IMR-90 (cell line): ENCODE measurements at places on chromosomes 5 and 9.

DNA sequence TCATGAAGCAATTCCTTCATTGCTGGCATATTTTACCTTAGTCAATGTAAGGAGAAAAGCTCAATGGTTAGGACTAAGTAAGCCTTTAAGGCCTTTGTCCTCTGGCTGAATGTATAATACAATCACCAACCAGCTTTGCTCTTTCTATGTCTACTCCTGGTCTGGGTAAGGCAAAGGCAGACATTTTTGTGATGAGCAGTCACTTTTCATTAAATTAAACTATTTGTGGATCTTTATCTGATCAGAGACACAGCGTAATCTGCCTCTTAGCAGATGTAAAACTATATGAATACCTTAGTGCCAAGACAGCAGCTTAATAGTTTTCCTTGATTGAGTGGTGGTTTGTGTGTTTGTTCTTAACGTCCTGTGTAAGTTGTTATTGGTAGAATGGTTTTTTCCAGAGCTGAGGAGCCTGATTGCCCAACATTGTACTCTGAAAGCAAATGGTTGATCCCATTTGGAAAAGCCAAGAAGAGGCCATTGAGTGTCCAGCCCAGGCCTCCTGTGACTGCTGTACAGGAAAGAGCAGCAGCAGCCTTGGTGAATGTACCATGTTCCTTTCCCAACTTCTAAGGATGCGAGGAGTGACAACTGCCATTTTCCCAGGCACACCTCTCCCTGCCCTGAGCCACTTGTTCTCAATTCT, 16.5 kb upstream of the CXXC5 start:
- DNase-seq, result no peak

GRCh38 chr9:28620661-28621060, 1047.4 kb upstream of the C9orf72 start:
- DNase-seq, result no peak

GRCh38 chr5:156379206-156379605, 52.2 kb downstream of the SGCD start:
- DNase-seq, result no peak

GRCh38 chr5:145375521-145375920, 459.6 kb downstream of the PRELID2 start:
- DNase-seq, result no peak

- peak; percentile 0 for DNase-seq
These were observed 1164.6 kb upstream of the CDH18 start for GRCh38 chr5:21152611-21153010.

DNA sequence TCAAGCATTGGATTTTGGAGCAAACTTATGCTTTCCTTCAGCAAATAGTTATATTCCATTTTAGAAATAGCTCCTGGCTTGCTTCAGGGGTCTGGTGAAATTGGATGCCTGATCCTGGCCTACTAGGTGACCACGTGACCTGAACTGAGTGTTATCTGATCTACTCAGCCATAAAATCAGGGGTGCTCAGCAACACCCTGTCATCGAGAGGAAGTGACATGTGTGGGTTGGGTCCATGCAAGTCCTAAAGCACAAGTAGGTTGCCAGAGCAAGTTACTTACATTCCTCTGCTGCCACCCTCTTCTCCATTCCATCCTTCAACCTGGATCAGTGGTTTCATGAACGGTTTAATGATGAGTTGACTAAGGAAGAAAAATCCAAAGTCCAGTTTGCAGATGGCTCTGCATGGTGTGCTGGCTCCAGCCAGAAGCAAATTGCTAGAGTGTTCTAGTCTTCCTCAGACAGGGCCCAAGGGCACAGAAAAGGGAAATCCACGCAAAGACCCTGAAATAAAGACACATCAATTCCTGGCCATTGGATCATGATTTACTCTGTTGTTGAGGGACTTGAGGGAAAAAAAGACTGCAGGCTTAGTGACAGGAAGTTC, 2.8 kb upstream of the FAM193B start:
- DNase-seq, result no peak
